ENCODE measurements at places on chromosomes 3 and 15. TPM values are rescaled to one million over a fixed set of nuclear protein-coding genes. Genes with fewer than 3 reads are reported as not detected.

DNA sequence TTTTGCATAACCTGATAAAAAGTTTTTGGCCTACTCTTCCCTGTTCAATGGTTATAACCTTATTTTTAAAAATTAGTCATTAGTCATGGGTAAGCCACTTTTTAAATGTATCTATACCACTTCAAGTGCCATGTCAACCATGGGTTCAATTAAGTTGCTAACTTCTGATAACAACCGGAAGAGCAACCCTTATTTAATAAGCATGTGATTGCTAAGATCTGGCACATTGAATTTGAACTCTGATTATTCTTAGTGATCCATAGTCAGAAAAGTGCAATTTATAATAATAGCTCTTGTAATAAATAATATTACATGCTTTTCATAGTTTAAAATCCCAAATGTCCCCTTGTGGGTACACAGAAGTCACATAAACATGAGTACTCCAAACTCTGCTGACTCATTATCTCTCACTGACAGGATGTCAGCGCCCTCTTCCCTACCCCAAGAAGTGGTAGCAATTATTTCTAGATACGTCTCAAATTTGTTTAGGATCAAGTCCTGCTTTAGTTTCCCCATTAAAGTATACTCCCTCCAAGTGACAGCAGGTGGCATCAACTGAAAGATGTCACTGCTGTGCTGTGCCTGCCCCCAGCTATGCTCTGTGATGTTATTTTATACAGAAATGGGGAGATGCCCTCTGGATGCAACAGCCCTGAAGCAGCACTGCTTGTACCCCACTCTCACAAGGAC, 18.6 kb downstream of the SAMD7 start:
- no peak overlapping the region for H3K27ac ChIP-seq
- no peak overlapping the region for H3K4me3 ChIP-seq
- peaks cover 18% of the 10 kb centered on the region for H3K27me3 ChIP-seq
- H3K36me3 ChIP-seq: no peaks in the 10 kb centered on the region
- peaks cover 2% of the 10 kb centered on the region for H3K4me1 ChIP-seq

DNA sequence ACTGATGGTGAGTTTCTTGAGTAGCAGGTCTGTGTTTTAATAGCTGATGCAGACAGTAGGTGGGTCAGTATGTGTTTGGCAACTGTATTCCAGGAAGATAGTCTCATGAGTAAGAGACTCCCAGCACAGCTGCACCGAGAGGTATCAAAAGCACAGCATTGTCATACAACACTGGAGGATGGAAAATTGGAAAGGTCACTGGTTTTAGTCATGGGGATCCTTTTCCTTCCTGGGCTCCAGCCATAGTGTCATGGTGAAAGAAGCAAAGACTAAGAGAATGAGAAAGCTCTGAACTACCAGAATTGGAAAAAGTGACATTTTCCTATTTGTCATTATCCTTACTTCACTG, 61.5 kb downstream of the P3H2 start:
- DNase-seq: no peak
- peaks cover 13% of the 10 kb centered on the region for H3K4me1 ChIP-seq
- peaks cover 6% of the 10 kb centered on the region for H3K36me3 ChIP-seq
- no peak overlapping the region for H3K4me3 ChIP-seq
- H3K27me3 ChIP-seq: no peaks in the 10 kb centered on the region
- H3K27ac ChIP-seq: no peak overlapping the region

DNA sequence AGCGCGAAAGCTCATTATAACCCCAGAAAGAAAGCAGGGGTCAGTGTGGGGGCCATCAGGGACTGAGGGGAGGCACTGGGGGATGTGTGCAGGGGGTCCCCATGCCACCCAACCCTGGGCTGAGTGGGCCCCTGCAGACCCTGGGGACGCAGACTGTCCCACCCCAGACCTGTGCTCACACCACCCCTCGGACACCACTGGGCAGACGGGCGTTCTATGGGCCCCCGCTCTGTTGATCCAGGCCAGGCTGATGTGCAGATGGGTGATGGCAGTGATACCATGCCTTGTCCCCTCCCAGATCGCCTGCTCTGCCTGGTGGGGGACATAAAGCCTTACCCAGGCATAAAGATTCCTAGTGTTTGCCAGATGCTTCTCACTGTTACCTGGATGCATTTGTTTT, 259.7 kb upstream of the TLE3 start:
- H3K27me3 ChIP-seq: peaks cover 13% of the 10 kb centered on the region
- H3K27ac ChIP-seq: no peak overlapping the region
- no peaks in the 10 kb centered on the region for H3K36me3 ChIP-seq
- H3K4me1 ChIP-seq: no peaks in the 10 kb centered on the region
- no peak for DNase-seq
- H3K4me3 ChIP-seq: no peak overlapping the region

DNA sequence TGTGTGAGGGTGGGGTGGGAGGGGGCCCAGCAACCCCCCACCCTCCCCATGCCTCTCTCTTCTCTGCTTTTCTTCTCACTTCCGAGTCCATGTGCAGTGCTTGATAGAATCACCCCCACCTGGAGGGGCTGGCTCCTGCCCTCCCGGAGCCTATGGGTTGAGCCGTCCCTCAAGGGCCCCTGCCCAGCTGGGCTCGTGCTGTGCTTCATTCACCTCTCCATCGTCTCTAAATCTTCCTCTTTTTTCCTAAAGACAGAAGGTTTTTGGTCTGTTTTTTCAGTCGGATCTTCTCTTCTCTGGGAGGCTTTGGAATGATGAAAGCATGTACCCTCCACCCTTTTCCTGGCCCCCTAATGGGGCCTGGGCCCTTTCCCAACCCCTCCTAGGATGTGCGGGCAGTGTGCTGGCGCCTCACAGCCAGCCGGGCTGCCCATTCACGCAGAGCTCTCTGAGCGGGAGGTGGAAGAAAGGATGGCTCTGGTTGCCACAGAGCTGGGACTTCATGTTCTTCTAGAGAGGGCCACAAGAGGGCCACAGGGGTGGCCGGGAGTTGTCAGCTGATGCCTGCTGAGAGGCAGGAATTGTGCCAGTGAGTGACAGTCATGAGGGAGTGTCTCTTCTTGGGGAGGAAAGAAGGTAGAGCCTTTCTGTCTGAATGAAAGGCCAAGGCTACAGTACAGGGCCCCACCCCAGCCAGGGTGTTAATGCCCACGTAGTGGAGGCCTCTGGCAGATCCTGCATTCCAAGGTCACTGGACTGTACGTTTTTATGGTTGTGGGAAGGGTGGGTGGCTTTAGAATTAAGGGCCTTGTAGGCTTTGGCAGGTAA, 8.1 kb downstream of the FAM131A start:
- H3K4me1 ChIP-seq: peaks cover 13% of the 10 kb centered on the region
- H3K36me3 ChIP-seq: peaks cover 27% of the 10 kb centered on the region
- H3K27ac ChIP-seq: no peak overlapping the region
- peak; percentile 84 for DNase-seq

DNA sequence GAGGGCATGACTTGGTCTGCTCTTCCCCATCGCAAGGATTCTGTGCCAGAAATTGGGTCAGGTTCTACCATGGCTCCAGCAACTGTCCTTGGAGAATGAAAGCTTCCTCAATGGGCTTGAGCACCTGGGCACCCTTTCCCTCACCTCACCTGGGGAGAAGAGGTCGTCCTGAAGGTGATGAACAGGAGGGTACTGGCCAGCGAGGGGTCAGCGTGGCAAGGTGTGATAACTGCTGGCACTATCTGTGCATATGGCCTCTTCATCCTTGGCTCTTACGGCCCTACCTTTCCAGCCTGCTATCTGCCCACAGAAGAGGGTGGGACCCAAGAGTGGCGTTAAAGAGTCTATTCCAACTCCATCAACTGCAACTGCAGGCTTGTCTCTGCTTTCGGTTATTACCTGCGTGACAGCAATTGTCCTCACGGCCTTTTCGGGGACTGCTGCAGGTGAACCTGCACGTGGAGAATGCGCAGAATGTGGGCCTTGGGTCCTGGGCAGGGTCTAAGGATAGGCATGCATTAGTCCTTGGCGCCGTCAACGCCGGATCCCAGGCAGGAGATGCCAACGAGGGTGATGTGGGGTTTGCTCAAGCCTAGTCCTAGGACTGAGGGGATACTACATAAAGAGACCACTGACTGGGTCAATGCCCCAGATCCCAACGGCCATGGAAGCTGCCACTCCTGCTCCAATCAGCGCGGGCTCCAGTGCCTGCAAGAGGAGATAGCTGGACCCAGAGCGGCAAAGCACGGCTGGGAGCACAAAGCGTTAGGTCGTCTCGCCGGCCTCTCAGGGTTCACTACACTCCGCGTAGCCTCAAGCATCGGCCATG, 625 bp upstream of the RBM15B start:
- no peaks in the 10 kb centered on the region for H3K27me3 ChIP-seq
- peak overlapping the region; percentile 54 for H3K4me3 ChIP-seq
- peaks cover 46% of the 10 kb centered on the region for H3K36me3 ChIP-seq
- H3K27ac ChIP-seq: no peak overlapping the region
- DNase-seq: no peak
- peaks cover 32% of the 10 kb centered on the region for H3K4me1 ChIP-seq

DNA sequence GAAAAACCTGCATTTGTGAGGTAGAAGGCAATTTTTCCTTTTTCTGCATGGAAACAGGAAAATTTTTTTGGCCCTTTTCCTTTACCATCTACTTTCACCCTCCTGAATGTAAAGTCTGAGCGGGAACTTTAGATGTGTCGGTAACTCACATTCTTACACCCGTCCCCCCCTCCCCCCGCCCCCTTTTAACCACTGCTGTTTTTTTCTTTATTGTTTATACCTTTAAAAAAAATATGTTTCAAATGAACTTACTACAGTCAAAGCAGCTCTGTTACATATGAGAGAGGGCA, 487 bp upstream of the HES1 start:
- H3K27me3 ChIP-seq: no peaks in the 10 kb centered on the region
- peak overlapping the region; percentile 97 for H3K4me3 ChIP-seq
- H3K27ac ChIP-seq: peak overlapping the region; percentile 73

DNA sequence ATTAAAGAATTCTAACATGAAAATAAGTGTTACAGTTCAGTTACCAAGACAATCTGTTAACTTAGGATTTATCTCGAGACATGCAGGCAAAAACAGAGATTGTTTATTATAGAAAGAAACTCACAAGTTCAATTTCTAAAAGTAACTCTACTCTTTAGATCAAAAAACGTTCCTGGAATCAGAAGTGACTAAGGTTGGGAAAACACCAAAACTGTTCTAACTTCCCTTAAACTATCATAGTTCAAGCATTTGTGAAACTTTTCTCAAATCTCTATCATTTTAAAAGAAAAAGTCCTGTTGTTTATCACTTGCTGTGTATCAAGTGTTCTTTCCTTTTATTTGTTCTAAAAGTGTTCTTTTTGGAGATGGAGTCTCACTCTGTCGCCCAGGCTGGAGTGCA, 8.7 kb downstream of the WDR82 start:
- DNase-seq: no peak
- H3K27ac ChIP-seq: no peak overlapping the region
- no peaks in the 10 kb centered on the region for H3K27me3 ChIP-seq

DNA sequence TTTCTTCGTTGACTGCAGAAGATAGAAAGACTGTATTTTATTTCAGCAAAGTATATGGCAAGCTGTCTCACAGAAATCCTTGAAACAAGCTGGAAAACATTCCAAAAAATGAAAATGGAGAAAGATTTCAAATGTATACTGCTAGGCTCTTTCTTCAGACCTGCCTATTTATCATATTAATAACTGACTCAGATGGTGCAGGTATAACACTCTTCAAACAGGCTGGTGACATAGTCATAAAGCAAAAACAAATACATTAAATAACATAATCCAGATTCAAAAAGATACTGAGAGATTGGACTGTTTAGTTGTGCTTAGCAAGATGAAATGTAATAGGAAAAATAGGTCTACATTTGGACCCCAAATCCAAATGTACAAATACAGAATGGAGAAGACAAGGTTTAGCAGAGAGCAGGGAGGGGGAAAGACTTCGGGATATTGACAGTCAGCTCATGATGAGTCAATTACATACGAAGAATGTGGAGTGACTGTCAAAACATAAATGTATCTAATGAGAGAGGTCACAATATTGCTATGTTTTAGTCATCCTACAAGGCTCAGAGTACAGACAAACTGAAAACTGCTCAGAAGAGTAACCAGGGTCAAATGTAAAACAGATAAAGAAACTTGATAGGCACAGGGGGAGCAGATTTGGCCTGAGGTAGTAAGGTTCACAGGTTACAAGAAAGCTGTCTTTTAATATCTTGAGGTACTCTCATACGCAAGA, 88.7 kb downstream of the DMXL2 start:
- no peak for DNase-seq
- H3K4me3 ChIP-seq: no peak overlapping the region
- H3K27me3 ChIP-seq: no peaks in the 10 kb centered on the region
- peaks cover 8% of the 10 kb centered on the region for H3K36me3 ChIP-seq

- H3K27ac ChIP-seq: no peak overlapping the region
- H3K27me3 ChIP-seq: no peaks in the 10 kb centered on the region
- H3K4me1 ChIP-seq: no peaks in the 10 kb centered on the region
- H3K4me3 ChIP-seq: no peak overlapping the region
- no peak for DNase-seq
These were observed 751.5 kb downstream of the SQOR start for GRCh38 chr15:46386356-46386755.

- no peak for DNase-seq
- no peaks in the 10 kb centered on the region for H3K36me3 ChIP-seq
- no peak overlapping the region for H3K27ac ChIP-seq
- H3K4me1 ChIP-seq: peaks cover 18% of the 10 kb centered on the region
- no peak overlapping the region for H3K4me3 ChIP-seq
These were observed 44.3 kb upstream of the ATP2B2 start for GRCh38 chr3:10549617-10550230.

- DNase-seq: no peak
- no peaks in the 10 kb centered on the region for H3K27me3 ChIP-seq
- no peak overlapping the region for H3K4me3 ChIP-seq
- peaks cover 5% of the 10 kb centered on the region for H3K36me3 ChIP-seq
- no peak overlapping the region for H3K27ac ChIP-seq
These were observed 116.7 kb upstream of the TPM1 start for GRCh38 chr15:62925875-62926274.

GRCh38 chr15:99507504-99508310, 58.1 kb upstream of the MEF2A start:
- no peaks in the 10 kb centered on the region for H3K36me3 ChIP-seq
- peak; percentile 12 for DNase-seq
- no peaks in the 10 kb centered on the region for H3K27me3 ChIP-seq

Gene GHRL
- not detected for total RNA-seq

Gene IL17RD
- total RNA-seq: 1.2 TPM

Gene ALCAM
- 112 TPM for total RNA-seq

Gene GOLGA8R
- total RNA-seq: 3.0 TPM

Gene TNFAIP8L3
- total RNA-seq: 2.6 TPM

Gene DAPK2
- total RNA-seq: 4.6 TPM

Gene GOLGA6B
- not detected for total RNA-seq

Gene TIPARP
- total RNA-seq: 50.0 TPM

Gene KIF15
- total RNA-seq: 5.6 TPM

Gene TPRG1
- total RNA-seq: 1.5 TPM

Gene NR2E3
- 0.56 TPM for total RNA-seq

Gene ISG20
- 20.0 TPM for total RNA-seq

Gene ZBED2
- 6.5 TPM for total RNA-seq

Data from MCF 10A (cell line).